NCI-H345 (cell line): ENCODE measurements at places on chromosomes 1 and 21.

GRCh38 chr1:90926971-90927370, 94.9 kb downstream of the ZNF644 start:
- DNase-seq: no peak

DNA sequence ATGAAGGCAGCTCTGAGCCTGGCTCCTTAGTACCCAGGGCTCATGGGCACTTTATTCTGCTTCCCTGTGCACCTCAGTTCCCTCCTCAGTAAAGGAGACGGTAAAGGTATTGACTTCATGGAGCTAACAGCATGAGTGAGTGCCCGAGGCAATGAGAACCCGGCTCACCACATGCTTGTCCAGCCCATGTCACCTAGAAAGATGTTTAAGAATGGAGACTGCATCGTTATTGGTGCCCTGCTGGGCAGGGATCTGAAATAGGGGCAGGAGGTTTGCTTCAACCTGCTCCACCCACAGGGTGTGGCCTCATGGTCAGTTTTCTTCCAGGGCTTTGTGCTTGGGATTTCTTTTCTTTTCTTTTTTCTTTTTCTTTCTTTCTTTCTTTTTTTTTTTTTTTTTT, 7.0 kb upstream of the KCNE1 start:
- no peak for DNase-seq

DNA sequence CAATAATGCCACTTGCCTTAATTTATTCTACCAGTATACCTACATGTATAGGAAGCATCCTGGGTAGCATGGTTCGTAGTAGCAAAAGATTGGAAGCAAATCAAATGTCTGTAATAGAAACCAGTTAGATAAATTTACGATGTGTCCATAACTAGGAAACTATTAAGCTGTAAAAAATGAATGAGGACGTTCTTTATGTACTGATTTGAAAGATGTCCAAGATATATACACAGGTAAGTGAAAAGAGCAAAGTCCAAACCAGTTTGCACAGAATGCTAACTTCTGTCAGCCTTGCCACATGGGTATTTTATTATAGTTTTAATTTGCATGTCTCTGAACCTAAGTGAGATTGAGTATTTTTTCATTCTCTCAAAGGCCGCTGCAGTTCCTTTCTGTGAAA, 251.8 kb upstream of the IRF2BP2 start:
- no peak for DNase-seq

DNA sequence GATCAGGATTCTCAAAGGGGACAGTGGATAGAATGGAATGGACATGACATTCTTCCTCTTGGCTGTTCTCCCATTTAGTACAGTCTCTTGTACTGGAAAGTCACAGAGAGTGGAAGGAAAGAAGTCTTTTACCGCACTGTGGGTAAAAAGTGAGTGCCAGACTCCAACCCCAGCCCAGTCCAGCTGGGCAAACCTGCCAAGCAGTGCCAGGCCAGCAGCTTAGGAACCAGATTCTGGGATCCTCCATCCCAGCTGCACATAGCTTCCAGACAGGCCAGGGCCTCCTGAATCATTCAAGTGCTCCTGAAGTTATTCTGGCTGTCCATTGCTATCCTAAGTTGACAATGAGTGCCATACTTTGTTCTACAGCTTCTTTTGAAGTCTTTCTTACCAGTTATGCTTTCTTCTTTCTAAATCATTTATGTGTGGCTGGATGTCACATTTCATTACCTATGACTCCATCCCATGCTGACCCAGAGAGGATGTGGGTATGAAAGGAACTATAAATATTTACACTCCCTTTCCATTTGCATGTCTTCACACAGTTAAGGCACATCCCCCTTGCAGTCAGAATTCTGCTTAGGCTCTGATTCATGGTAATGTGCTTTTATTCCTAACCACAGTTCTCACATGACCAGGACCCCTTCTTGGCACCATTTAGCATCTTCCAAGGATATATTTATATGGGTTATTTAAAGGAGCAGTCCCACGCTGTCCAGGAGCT, 88.9 kb downstream of the AK5 start:
- DNase-seq: no peak

GRCh38 chr1:225995919-225996864, 3.0 kb downstream of the SDE2 start:
- DNase-seq: no peak

- peak; percentile 28 for DNase-seq
These were observed 42.7 kb upstream of the SLC16A1 start for GRCh38 chr1:112998592-112999235.

- no peak for DNase-seq
These were observed 567.1 kb upstream of the ADGRL2 start for GRCh38 chr1:81233591-81233990.

- DNase-seq: no peak
These were observed 6.7 kb downstream of the TMEM201 start for GRCh38 chr1:9595156-9595967.

GRCh38 chr1:55128418-55128995, 86.7 kb downstream of the USP24 start:
- no peak for DNase-seq

- DNase-seq: no peak
These were observed 2.5 kb downstream of the AGO4 start for GRCh38 chr1:35810096-35810881.

GRCh38 chr21:43739621-43740435, 20.9 kb downstream of the PDXK start:
- DNase-seq: no peak

GRCh38 chr1:119882132-119883049, 13.9 kb downstream of the ADAM30 start:
- no peak for DNase-seq

DNA sequence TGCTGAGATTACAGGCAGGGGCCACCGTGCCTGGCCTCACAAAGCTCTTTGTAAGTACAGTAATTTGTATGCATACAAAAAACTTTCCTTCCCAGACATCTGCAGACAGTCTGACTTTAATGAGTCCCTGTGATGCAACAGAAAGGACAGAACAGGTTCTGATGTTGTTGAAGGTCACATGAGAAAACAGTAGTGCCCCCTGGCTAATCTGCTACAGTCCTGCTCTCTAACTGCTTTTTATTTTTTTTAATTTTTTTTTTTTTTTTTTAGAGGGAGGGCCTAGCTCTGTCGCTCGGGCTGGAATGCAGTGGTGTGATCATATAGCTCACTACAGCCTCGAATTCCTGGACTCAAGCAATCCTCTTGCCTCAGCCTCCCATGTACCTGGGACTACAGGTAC, 36.7 kb downstream of the ACBD3 start:
- no peak for DNase-seq

GRCh38 chr1:221902961-221903360, 161.1 kb upstream of the DUSP10 start:
- DNase-seq: no peak

GRCh38 chr1:222732216-222733159, 4.5 kb upstream of the FAM177B start:
- DNase-seq: no peak

DNA sequence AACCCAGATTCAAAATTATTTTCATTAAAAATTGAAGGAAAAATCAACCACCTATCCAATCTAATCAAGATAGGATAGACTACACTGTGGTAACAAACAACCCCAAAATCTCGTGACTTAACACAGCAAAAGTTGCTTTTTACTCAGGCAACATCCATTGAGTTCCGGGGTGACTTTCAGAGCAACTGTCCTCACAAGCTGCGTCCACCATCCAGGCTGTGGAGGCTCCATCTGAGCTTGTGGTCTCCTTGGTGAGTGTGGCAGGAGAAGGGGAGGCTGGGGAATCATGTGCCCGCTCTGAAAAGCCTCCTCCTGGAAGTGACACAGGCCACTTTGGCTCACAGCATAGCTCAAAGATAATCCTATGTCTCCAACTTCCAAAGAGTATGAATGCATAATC, 52.4 kb downstream of the CD2 start:
- no peak for DNase-seq

DNA sequence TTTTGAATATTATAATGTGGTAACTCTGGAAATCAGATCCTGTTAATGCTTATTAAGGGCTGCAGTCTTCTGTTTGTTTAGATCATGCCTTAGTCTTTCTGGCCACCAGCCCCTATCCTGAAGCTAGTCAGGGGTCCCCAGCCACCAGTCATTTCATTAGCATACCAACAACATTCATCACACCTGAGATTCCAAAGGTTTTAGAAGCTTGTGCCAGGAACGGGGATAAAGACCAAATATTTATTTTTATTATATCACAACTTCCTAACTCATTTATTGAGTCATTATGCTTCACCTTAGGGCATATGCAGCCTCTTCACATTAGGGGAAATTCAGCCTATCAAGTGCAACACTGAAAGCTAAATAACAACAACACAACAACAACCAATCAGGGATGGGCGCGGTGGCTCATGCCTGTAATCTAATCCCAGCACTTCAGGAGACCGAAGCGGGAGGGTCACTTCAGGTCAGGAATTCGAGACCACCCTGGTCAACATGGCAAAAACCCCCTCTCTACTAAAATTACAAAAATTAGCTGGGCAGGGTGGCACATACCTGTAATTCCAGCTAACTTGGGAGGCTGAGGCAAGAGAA, 2.9 kb upstream of the PSEN2 start:
- DNase-seq: no peak

DNA sequence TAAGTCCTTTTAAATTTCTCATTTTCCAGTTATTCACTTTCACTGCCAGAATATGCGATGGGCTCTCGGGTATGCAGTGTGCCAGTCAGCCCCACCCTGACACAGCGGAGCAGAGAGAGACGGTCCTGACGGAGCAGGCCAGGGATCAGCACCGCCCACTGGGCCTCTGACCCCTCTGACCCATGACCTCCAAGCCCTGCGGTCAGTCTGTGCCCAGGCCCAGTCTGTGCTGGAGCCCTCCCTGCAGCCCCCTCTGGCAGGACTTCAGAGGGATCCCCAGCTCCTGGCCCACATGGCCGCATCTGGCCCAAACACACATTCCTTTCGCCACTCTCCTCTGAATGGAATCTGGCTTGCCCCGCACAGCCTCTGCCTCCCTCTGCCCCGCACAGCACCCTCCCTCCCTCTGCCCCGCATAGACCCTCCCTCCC, 43.4 kb upstream of the COL6A2 start:
- no peak for DNase-seq

DNA sequence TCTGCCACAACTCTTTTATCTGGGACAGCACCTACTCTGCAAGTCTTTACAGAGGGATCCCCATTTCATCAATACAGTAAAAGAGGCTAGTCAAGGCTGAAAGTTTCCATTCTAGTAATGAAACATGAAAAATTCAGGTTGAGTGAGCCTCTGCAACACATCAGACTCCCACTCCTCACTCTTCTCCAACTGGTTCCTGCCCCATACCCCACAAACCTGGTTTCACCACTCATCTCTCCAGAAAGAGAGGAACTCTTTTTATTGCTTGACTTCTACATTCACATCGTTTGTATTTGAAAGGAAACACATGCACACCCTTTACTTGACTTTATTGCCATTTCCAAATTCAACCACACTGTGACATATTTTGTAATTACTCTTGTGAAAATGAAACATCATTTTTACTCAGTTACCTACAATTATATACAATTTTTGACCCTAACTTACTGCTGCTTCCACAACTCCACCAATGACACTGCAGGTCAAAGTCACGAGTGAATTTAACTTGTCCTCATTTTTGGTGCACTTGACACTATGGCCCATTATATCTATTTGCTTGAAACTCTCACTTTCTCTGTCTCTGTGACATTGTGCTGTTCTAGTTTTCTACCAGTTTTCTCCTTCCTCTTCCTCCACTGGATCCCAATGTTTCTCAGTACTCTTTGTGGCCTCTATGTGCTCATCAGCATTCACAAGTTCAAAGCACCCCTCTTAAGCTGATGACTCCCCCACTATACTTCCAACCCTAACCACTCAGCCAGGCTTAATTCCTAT, 8.0 kb downstream of the STX6 start:
- DNase-seq: no peak

- no peak for DNase-seq
These were observed 3.4 kb downstream of the ATP1A4 start for GRCh38 chr1:160154790-160155189.

DNA sequence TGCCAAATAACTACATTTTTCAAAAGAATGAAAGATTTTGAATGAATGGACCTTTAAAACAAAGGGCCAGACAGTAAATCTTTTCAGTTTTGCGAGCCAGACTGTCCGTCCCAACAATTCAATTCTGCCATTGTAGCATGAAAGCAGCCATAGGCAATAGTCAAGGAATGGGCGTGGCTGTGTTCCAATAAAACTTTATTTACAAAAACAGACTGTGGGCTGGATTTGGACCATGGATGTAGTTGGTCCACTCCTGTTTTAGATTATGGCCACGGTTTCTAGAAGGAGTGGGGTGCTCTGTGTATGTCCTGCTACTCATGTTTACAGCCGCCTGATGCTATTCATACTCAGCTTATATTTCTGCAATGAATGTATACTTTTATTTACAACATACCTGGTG, 474.7 kb downstream of the CAMTA1 start:
- no peak for DNase-seq

DNA sequence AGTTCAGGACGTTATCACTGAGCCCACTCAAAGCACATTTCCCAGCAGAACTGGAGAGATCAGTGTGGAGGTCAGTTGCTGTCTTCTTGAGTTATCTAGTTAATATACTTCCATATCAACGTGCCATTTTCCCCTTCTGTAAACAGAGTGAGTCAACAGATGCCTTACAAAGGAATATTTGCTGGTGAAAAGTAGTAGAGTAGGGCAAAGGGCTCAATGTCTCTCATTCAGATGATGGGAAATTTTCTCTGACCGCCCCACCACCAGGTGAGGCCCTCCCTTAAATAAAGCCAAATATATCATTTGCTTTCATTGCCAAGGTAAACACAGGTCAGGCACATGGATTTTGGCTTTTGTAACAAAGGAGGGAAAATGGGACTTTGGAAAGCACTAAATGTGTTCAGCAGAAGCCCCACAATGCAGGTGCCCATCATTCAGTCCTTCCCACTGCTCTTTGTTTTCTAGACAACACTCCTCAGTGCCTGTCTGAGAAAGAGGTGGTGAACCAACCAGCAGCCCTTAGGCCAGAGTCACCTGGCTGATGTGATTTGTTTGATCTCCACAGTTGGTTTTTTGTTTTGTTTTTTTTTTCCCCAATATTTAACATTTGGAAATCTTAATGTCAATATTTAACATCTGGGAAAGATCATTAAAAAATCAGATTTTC, 40.5 kb upstream of the SAMD13 start:
- peak; percentile 75 for DNase-seq

DNA sequence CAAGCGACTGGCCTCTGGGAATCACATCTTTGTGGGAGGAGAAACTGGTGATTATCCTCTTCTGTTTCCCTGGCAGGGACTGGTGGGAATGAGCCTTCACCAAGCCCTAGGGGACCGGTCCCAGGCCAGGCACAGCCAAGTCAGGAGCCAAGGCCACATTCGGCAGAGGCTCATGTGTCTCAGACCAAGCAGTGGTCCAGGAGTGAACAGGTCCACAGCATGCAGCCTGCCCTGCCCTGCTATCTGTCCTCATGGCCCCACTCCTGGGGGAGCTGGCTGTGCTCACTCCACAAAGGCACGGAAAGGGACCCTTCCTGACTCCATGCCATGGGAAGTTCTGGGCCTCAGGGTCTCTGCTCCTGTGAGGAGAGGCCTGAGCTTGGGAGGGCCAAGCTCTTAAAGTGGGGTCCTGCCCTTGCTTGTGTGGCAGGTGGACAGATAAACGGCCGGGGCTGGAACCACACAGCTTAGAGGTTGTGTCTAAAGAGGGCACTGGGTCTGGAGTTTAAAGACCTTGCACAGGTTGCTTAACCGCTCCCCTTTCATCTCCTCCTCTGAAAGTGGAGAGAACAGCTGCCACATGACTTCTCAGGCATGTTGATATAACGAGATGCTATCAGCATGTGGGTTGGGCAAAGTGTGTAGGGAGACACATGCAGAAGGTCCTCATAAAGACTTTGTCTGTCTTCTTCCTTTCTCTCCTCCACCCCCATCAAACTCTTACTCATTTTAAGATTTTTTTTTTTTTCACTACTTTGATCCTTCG, 57.5 kb downstream of the CASQ2 start:
- no peak for DNase-seq

- DNase-seq: no peak
These were observed 45.2 kb upstream of the ST6GALNAC3 start for GRCh38 chr1:76029331-76029730.
